NCI-H2029 treated with DMSO at 0.1 percent for 48 hours (cell line): ENCODE measurements at places on chromosomes 7 and 10.
A peak's percentile ranks its signal among the peaks of the same experiment; 100 is the strongest.

DNA sequence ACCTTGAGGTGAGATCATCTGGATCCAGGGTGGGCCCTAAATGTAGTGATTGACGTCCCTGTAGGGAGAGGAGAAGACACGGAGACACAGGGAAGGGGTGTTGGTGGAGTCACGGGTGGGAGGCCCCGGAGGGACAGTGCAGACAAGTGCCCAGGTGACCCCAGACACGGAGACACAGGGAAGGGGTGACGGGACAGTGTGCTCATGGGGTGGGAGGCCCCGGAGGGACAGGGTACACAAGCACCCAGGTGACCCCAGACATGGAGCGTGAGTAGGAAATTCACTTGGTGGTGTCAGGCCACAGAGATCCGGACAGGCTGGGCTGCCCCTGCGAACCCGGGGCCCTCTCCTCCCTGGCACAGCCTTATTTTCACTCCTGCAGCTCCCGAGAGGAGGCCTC is 176.9 kb downstream of the PTPRN2 start:
- no peak for DNase-seq

DNA sequence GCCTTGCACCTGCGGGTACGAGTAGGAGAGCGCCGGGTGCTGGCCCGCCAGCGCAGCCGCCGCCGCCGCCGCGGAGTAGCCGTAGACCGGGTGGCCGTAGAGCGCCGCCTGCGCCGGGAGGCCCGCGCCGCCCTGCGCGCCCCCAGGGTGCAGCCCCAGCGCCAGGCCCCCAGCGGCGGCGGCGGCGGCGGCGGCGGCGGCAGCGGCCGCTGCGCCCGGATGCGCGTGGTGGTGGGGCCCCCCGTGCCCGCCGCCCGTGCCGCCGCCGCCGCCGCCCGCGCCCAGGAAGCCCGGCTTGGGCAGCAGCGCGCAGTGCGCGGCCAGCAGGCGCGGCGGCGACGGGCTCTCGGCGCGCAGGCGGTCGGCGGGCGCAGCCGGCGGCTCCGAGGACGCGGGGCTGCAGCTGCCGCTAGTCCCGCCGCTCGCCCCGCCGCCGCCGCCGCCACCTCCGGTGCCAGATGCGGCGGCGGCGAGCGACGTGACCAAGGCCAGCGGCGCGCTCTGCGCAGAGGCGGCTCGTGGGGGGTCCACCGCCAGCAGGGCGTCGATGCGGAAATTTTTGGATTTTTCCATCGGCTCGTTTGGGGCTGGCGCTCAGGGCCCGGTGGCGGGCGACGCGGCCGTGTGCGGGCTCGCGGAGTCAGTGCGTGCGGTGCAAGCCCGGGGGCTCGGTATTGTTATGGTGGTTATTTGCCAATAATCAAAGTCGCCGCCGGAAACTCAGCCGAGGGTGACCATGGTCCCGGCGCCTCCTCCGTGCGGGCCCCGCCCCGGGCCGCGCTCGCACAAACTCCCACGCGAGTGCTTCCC is 480 bp downstream of the MNX1 start:
- DNase-seq = no peak

GRCh38 chr10:24622781-24623301 is 100.8 kb downstream of the ARHGAP21 start:
- DNase-seq = no peak

DNA sequence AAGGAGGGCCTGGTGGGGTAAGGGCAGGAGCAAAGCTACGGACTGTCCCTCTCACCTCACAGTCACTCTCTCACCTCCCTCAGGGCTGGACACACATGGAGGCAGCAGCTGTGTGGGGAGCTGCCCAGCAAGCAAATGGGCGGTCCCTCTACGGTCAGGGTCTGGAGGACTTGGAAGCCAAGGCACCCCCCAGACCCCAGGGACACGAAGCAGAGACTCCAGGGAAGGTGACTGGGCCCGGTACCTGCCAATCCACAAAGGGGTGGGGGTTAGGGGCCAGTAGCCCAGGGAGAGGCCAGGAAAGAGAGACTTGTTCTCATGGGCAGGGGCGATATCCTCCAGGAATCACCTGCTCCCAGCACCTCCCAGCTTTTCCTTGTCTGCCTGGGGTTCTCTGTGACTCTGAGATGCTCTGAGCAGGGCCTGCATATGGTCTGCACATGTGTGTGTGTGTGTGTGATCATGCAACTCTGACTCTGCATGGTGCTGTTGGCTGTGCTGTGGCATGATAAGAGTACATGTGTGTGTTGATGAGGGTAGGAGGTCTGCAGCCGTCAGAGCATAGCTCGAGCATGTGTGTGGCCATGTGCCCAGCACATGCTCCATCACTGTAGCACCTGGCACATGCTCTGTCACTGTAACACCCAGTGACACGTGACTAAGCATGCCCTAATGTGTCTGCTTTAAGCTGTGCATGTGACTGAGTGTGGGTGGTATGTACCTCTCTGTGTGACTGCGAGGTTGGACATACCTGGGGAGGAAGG is 4.6 kb upstream of the LDB3 start:
- DNase-seq = no peak

DNA sequence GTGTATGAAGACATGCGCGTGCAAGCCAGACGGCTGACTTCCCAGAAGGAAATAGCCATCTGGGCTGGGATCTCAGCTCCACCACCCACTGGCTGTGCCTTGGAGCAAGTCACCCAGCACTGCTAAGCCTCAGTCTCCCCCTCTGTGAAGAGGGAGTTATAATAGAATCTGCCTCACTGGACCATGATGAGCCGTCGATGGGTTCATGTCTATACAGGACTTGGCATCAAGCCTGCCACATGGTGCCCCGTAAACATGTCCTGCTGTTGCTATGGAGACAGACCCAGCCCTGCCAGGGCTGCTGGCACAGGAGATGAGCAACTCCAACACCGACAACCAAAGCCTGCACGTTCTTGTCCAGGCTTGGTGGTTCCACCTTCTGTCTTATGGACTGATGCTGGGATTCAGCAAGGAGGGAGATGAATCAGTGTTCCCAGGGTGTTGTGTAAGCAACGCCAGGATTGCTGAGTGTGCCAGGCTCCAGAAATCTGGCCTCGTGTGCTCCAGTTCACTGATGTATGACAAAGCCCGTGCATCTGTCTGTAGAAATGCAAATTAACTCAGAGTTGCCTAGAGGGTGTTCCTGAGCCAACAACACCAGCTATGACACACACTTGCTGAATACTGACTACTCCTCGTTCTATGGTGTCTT is 5.6 kb downstream of the GPR15LG start:
- DNase-seq = peak; percentile 42

GRCh38 chr7:151862606-151863381 is 14.1 kb downstream of the PRKAG2 start:
- no peak for DNase-seq

DNA sequence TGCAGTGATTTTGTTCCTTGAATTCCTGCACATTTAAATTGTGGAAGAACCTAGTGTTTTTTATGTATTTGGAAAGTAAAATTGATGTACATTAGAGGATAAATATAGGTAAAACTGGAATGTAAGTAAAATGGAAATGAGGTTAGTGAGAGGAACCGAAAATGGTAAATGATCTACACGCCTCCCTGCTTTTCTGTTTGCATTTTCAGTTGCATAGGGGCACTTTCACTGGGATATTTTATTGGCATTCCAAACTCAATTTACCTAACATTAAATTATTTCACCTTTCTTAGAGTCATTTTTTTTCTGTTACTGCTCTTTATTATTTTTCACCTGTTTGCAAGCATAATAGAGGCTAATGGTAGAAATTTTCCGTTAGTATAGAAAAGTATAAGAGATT is 8.0 kb downstream of the CDK13 start:
- no peak for DNase-seq

DNA sequence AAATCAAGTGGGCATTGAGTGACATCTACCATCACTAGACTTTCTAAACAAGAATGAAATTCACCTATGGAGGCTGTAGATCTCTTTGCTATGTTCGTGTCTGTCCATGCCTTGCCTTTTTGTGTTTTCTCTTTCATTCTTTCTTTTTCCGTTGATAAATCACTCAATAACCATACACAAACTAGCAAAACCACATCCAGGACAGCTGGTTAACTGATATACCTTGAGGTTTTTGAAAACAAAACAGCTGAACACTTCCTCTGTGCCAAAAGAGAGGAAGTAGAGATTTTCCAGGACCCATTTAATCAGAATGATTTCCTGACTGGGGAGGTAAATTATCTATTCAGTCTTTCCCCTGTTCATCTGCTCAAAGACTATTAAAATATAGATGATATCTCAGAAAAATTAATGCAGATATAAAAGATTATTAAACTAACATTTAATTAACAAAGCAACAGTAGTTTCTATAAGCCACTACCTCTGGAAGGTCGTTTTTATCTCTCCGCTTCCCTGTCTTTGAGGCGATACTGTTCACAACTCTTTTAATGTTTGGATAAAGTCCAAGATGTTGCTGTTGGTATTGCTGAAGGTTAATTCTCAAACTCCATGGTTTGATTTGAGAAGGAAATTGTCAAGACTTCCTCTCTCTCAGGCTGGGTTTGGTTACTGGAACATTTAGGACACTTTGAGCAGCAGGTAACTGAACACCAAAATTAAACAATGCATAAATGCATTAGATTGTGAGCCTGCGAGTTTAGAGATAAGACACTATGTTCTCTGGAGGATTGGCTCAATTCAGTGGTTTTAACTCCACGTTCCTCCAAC is 24.4 kb upstream of the C10orf67 start:
- DNase-seq = no peak

DNA sequence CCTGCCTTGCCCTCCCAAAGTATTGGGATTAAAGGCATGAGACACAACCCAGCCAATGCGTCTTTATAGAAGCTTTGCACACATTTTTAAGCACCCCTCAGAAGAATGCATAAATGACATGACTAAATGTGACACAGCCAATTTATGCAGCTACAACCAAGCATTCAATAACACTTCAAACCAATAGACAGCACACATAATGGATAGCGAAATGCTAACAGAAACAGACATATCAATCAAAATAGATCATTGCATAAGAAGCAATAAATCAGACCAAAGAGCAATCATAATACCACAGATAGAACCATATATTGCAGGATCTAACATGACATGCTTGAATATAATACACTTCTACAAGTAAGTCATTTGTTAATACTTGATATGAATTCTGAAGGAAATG is 34.2 kb upstream of the AKR1B1 start:
- no peak for DNase-seq

DNA sequence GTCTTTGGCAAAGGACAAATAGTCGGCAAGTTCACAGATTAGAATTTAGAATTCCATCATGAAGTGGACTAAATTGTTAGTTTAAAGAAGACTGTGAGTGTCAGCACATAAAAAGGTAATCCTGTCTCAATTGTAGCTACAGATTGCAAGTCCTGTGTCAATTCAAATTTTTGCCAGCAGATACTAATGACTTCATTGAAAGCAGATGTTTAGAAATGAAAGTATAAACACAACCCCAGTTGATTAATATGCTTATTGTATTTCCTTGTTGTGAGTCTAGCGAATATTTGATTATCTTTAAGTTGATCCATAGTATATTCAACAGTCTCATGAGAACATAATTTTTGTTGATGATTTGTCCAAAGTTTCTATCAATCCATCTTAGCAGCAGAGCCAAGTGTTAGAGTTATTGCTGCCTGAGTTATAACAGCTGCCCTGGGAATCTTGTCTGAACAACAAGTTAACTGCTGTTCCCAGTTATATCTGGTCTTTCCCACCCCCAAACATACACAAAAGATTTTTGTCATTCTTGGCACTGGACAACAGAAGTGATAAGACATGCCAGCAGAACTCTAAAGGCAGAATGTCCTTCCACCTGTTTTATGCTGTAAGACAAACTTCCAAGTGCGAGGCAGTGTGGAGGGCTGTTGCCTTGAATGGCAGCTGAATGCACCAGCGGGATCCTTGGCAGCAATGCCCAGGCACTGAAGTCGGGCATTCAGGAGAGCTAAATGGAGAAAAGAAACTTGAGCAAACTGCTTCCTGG is 21.3 kb upstream of the HERPUD2 start:
- no peak for DNase-seq

DNA sequence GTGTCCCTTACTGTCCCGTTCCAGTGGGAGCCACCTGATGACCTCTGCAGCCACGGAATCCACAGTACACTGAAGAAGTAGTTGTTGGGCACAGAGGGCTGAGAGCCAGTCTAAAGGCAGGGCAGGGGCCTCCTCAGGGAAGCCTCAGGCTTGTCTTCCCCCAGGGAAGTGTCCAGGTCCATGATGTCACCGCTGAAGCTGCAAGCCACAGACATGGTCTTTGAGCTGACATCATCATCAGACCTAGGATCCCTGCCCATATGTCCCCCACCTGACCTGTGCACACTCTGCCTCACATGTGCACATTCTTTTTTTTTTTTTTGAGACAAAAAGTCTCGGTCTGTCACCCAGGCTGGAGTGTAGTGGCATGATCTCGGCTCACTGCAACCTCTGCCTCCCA is 38.4 kb upstream of the ELFN1 start:
- no peak for DNase-seq

DNA sequence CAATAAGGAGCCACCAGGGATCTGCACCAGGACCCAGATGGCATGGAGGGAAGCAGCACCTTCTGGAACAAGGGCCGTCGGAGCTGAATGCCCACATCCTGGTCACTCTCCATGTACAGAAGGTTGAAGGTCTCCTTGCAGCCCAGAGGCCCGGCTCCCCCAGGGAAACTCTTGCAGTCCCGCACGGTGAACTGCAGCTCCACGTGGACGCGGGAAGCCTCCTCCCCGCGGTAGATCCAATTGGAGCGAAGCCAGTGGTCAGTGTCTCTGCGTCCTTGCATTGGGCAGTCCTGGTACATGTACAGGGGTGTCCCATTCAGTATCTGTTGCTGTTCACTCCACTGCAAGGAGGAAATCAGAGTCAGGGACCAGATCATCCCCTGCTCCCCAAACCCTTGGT is 7.4 kb downstream of the EPHA1 start:
- DNase-seq = no peak

DNA sequence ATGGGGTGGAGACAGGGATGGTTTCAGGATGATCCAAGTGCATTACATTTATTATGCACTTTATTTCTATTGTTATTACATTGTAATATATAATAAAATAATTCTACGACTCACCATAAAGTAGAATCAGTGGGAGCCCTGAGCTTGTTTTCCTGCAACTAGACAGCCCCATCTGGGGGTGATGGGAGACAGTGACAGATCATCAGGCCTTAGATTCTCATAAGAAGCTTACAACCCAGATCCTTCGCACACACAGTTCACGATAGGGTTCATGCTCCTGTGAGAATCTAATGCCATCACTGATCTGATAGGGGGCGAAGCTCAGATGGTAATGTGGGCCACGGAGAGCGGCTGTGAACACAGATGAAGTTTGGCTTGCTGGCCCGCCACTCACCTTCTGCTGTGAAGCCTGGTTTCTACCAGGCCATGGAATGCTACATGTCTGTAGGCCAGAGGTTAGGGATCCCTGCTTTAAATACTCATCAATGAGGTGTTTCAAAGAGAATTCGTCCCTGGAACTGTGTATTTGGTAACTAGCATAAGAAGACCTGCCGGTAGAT is 21.2 kb upstream of the PRKCQ start:
- no peak for DNase-seq

DNA sequence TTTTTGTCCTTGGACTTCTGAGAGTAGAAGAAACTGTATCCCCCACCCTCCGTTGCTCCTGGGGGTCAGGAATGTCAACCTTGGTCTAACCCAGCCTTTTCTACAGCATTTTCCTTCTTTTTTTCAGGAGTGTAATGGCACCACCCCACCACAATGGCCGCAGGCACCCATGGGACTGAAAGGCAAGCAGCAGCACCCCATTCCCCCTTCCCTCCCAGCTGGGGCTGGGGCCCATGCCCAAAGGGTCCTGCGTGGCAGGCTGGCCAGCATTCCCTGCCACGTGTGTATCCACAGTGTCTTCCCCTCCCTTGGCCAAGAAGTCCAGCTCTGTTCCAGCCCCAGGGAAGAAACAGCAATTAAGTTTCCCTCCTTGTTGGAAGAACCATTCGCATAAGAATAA is 106.9 kb downstream of the ZPBP start:
- no peak for DNase-seq

- DNase-seq = no peak
Measured at GRCh38 chr7:44465490-44465889, 25.0 kb downstream of the NUDCD3 start.
